ENCODE measurements at places on chromosomes 12 and 14.

GRCh38 chr12:106265116-106265515 is 17.3 kb upstream of the CKAP4 start:
- DNase-seq = no peak

GRCh38 chr14:41859336-41859735 is 252.7 kb downstream of the LRFN5 start:
- DNase-seq = no peak

- no peak for DNase-seq
These were observed 153.5 kb downstream of the CCDC91 start for GRCh38 chr12:28343713-28344112.

DNA sequence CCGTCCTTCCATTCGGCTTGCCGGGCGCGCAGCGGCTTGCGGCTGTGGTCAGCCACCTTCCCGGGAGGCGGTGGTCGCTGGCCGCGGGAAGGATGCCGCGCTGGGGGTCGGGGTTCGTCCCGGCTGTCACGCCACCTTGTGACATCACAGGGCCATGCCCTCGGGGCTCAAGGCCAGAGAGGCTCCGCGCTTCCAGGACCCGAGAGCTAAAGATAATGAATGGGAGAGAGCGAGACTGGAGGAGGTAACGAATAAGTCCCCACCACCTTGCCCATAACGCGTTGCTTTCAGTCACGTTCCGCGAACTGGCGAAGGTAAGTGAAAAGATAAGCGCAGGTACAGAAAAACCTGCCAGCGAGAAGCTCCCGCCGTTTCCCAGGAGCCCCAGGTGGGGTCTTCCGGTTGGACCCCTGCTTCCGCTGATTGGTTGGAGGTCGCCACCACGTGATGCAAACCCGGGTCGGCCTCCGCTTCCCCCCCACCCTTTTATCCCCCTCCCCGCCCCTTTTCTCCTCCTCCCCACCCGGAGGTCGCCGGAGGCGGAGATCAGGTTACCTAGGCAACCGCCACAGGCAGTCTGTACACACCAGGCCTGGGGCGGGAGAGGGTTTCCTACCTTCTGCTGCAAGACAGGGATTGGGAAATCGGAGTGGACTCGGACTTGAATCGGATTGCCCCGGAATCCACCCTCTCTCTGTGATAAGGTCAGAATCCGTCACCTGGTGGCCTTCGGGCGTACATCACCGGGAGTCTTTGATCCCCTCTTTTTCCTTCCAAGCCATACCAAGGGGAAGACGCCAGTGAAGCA is at the start of gene LRRC9:
Gene LRRC9, plus strand, starts transcription at position 575 of the 808 bp plus-strand sequence.
- DNase-seq = peak; percentile 86

GRCh38 chr12:28027328-28027727 is 54.8 kb upstream of the PTHLH start:
- peak; percentile 33 for DNase-seq

GRCh38 chr14:55717621-55718020 is 137.6 kb downstream of the KTN1 start:
- DNase-seq = no peak

GRCh38 chr12:76820888-76821482 is 57.1 kb downstream of the ZDHHC17 start:
- no peak for DNase-seq

DNA sequence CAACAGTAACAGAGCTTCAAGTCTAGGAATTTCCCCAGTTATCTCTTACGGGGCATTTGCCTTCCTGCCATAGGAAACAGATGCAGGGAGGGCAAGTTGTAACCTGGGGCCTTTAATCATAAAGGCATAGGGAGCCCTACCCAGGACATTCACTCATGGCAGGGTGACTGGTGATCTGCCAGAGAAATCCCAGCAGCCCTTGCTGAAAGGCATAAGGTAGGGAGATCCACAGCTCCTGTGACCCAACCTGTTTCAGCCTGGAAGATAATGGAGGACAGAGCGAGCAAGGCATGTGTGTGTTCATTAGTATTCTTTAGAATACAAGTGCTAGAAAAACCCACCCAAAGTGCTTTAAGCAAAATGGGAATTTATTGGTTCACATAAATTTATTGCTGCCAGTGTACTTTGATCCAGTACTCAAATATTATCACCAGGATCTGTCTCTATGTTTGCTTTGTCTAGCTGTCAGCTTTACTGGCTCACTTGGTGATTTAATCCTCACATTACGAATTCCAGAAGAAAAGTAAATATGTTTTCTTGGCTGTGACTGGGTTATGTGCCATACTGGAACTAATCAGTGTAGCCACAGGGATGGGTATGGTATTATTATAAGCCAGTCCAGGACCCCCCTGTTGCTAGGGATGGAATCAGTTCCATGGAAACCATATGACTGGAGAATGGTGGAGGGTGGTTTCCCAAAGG is 21.1 kb upstream of the AKAP6 start:
- peak; percentile 57 for DNase-seq

DNA sequence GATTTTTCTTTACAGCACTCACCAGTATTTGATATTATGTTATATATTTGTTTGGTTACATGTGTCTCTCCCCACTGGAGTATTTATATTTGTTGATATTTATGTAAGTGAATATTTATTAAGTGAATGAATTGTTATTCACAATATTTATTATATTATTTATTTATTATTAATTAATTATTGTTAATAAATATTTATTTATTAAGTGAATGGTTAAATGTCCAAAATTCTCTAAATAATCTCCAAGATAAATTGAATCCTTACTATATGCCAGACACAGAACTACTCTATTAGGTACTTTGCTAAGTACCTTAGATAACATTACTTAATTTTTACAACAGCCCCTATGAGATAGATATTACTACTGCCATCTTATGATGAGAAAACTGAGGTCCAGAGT is 10.2 kb upstream of the CRY1 start:
- DNase-seq = no peak

- peak; percentile 67 for DNase-seq
These were observed 652 bp upstream of the SELPLG start for GRCh38 chr12:108634341-108634751.

- no peak for DNase-seq
These were observed 263.8 kb upstream of the DIO2 start for GRCh38 chr14:80475074-80475473.

DNA sequence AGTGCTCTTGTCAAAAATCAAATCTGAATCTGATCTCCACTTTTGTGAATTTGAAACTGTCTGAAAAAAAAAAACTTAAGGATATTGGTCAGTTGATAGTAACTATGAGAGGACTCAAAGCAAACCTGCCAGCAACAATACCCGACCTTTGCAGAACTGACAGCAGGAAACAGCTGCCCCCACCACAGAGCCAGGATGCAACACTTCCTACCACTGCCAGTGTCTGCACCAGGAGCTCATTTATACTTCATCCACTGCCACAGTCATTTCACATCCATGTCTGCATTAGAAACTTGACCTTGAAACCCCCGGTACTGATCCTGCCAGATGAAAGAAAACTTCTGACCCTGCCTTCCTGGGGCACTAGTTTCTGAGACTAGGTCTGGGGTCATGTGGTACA is 27.4 kb upstream of the RXYLT1 start:
- no peak for DNase-seq

DNA sequence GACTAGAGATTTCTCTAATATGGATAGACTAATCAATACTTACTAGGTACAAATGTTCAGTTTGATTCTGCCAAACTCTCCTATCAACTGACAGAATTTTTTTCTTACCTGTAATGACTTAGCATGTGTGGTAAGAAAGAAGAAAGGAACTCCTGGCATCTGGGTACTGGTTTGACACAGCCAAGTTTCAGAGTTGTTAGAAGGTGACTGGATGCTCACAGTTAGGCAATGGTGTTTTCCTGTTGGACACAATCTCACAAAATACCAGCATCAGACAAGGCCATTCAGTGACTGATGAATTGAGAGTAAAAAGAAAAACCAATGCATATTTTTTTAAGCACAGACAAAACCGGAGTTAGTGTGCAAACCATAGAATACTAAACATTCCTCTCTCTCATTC is 4.2 kb downstream of the MUCL1 start:
- no peak for DNase-seq

- DNase-seq = no peak
These were observed 225.2 kb upstream of the RTL1 start for GRCh38 chr14:101128478-101129321.

- peak; percentile 17 for DNase-seq
These were observed 26.2 kb downstream of the RTRAF start for GRCh38 chr14:52015411-52016030.

Measured in SHP77 treated with DMSO at 0.1 percent for 48 hours (cell line).